ENCODE measurements at places on chromosomes 2 and 18. TPM values are rescaled to one million over a fixed set of nuclear protein-coding genes. Genes with fewer than 3 reads are reported as not detected.

Gene SH3RF3
- total RNA-seq: 0.68 TPM

Gene TIGD1
- 0.74 TPM for total RNA-seq

Gene ITPRID2
- 97.0 TPM for total RNA-seq

Gene RAD51AP2
- total RNA-seq: not detected

Gene MPP4
- not detected for total RNA-seq

Gene MC5R
- not detected for total RNA-seq

Gene TUBA4B
- total RNA-seq: 0.43 TPM

Gene TSPYL6
- not detected for total RNA-seq

Gene KATNAL2
- 5.1 TPM for total RNA-seq

Gene TET3
- total RNA-seq: 6.0 TPM

Gene WDSUB1
- 3.3 TPM for total RNA-seq

Gene MEIS1
- 3.1 TPM for total RNA-seq

DNA sequence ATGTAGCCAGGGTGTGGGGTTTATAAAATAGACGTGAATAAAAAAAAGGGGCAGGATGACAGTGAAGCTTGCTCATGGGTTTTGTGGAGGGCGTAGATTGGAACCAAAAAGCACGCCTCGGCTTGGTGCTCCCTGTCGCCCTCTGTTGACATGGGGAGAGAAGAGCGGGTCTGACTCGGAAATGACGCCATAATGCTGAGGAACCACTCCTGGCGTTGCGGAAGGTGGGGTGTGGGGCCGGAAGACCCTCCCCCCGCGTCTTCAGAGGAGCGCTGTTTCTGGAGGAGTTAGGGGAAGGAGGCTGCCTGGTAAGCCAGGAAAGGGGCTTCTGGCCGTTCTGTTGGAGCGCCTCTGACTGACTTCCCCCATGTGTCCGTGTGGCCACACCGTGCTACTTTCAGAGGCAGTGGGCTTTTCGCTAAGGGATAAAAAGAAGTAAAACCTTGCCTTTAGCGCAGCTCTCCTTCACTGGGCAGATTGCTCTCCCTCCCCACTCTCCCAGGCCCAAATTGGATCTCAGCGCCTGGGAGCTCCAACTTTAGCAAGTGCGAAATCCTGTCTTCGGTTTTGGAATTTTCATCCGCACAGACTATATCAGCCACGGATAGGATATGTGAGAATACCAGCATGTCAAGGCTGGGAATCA is 42.8 kb downstream of the PLEKHA3 start:
- H3K4me1 ChIP-seq: no peaks in the 10 kb centered on the region
- DNase-seq: peak; percentile 74
- H3K4me3 ChIP-seq: peak overlapping the region; percentile 67
- H3K27ac ChIP-seq: peak overlapping the region; percentile 19
- H3K27me3 ChIP-seq: no peaks in the 10 kb centered on the region
- H3K36me3 ChIP-seq: no peaks in the 10 kb centered on the region

DNA sequence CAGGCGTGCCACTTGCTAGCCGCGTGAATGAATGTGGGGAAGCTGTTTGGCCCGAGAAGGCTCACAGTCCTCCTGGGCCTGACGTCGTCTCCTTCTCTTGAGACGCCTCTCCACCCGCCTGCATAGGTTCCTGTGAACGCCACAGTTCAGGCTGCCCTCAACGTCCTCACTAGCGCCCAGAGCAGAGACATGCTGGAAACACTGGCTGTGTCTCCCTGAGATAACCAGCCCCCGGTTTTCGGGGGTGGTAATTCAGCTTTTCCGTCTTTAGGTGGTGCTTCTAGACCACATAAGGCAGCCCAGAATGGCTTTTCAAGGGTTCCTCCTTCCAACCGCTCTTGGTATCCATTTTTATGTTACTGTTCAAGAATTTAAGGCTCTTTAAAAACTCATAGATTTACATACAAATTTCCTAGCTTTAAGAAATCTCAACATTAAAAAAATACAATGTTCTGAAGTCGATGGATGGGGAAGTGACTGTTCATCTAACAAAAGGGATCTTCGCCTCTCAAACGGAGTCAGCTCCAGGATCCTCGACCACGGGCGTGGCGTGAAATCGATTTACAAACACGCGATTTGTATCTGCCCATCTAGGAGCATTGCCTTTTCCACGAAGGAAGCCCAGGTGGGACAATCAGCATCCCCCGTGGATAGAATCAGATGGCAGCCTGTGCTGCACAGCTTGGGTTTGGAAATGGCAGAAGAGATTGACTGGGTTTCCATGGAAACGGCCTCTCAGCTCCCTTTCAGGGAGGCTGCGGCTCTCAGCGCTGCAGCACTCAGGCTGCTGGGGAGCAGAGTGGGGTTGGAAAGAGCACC is 110.6 kb upstream of the PXDN start:
- no peak overlapping the region for H3K4me3 ChIP-seq
- no peaks in the 10 kb centered on the region for H3K4me1 ChIP-seq
- H3K27me3 ChIP-seq: no peaks in the 10 kb centered on the region
- H3K36me3 ChIP-seq: no peaks in the 10 kb centered on the region

- H3K4me1 ChIP-seq: no peaks in the 10 kb centered on the region
- H3K4me3 ChIP-seq: no peak overlapping the region
- H3K36me3 ChIP-seq: no peaks in the 10 kb centered on the region
- no peaks in the 10 kb centered on the region for H3K27me3 ChIP-seq
Observed at GRCh38 chr2:193907561-193907960, 1712.8 kb upstream of the TMEFF2 start.

DNA sequence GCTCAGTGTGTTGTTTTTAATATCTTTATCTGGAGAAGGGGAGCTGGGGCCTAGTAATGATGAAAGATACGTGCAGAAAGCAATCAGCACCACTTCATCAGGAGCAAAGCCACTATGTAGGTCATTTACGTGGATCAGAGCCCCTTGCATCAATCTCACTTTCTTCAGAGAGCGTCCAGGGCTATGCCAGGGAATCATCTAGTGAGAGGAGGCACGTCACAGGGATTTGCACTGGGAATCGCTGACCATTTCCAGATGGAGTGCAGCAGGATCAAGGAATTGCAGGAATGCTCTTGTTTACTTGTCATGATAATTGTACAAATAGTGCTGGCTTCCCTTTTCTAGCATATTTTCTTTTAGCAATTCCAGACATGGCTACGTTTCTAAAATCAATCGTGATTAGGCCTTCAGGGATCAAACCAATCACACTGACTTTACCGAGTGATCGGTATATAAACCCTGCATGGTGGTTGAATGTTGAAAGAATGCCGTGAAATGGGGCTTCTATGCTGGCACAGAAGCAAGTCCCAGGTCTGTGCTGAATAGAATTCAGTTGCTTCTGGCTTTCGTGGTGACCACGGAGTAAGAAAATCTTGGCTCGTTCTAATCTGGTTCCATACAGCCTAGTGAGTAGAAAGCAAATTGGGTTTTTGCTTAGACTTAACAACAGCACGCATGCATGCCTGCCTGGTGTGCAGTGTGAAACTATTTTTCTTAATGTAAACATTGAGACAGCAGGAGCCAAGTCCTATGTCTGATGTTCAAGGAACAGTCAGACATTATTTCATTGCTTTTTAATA is 122.8 kb downstream of the TMEM200C start:
- H3K4me1 ChIP-seq: no peaks in the 10 kb centered on the region
- H3K27ac ChIP-seq: no peak overlapping the region
- no peak for DNase-seq

DNA sequence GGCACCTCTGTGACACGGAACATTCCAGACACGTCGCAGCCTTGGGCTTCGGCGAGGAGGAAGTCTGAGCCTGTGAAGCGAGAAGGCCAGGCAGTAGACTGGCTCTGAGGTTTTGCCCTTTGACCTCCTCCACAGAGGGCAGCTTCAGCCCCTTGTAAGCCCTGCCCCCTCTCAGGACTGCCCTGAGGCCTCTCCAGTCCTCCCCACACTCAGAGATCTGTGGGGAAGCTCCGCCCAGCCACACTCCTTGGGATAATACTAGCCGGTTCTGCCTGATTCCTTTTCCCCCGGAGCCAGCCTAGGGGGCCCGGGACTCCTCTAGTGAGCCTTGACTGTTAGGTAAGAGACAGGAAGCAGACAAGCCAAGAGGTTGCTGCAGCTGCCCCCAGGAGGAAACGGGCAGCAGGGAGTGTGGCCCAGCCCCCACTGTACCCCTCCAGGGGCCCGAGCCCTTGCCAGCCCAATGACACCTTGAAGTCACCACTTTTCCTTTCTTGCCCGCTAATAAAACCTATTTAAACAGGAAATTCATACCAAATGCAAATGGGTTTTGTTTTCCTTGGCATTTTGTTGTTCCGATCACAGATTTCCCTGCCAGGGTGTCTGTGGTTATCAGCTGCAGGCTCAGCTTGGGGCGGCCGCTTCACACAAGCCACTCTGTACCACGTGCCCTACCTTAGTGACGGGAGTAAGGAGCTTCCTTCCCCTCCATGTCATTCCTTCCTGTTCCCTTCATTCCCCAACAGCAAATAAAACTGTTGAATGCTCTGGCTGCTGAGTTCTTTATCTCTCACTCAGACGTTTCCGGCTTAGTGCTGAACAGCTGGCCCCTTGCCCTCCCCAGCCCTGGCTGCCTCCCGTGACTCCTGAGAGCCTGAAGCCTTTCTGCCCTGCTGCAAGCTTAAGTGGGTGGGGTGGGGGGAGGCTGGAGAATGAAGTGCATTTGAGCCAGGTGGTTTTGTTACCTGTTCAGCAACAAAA is 124.7 kb downstream of the CABLES1 start:
- DNase-seq: peak; percentile 80
- H3K27me3 ChIP-seq: no peaks in the 10 kb centered on the region
- peaks cover 8% of the 10 kb centered on the region for H3K36me3 ChIP-seq

DNA sequence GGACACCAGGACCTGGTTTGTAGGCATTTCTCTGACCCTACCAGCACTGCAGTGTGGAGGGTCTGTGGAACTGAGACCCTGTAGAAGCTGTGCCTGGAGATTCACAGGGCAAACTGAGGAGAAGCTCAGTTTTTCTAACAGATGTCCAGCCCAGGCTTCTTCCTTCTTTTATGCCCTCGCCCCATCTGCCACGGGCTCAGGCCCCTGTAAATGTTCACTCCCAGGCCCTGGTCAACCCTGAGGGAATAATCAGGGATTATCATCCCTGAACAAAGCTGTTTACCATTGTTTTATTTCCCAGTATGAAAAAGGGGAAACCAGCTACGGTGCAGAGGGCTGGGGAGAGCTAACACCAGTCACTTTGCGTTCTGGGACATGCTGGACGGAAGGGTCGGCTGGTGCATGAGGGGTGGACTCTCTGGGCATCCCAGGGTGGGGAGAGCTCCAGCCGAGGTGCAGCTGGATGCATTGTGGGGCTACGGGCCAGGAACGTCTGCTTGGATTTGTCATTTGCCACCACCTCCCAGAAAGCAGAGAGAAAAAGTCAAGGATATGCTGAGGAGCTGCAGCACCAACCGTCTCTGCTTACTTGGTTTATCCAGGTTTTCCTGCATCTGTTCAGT is 183.8 kb downstream of the TFCP2L1 start:
- H3K4me3 ChIP-seq: no peak overlapping the region
- no peak for DNase-seq
- H3K27me3 ChIP-seq: no peaks in the 10 kb centered on the region
- no peaks in the 10 kb centered on the region for H3K36me3 ChIP-seq

GRCh38 chr2:36556842-36557241 is 41.1 kb downstream of the FEZ2 start:
- H3K4me1 ChIP-seq: no peaks in the 10 kb centered on the region
- no peak overlapping the region for H3K27ac ChIP-seq
- DNase-seq: no peak
- H3K4me3 ChIP-seq: no peak overlapping the region

- no peaks in the 10 kb centered on the region for H3K4me1 ChIP-seq
- no peaks in the 10 kb centered on the region for H3K27me3 ChIP-seq
- H3K27ac ChIP-seq: no peak overlapping the region
- no peaks in the 10 kb centered on the region for H3K36me3 ChIP-seq
- no peak for DNase-seq
Observed at GRCh38 chr18:3931542-3932112, 481.7 kb downstream of the TGIF1 start.

DNA sequence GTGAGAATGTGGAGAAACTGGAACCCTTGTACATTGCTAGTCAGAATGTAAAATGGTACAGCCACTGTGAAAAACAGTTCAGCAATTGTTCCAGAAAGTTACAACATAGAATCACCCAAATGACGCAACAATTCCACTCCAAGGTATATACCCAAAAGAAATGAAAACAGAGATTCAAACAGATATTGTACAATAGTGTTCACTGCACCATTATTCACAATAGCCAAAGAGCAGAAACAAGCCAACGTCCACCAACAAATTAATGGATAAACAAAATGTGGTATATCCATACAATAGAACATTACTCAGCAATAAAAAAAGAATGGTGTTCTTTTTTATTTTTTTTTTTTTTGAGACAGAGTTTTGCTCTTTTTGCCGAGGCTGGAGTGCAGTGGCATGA is 10.9 kb downstream of the CLASP1 start:
- no peaks in the 10 kb centered on the region for H3K36me3 ChIP-seq

DNA sequence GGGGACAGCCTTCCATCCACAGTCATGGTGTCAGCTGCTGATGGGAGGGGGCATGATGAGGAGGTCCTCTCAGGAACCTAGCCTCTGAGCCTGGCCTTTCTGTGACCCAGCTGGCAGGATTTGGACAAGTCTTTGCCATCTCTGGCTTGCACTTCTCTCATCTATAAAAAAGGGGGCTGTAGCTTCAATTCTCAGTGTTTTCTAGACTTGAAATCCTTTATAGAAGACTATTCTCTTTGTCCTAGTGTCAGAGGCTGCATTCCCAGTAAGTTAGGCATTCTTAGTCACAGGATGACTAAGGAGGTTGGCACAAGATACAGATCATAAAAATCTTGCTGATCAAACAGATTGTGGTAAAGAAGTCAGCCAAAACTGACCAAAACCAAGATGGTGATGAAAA is 958.5 kb downstream of the CNTNAP5 start:
- no peaks in the 10 kb centered on the region for H3K27me3 ChIP-seq
- DNase-seq: no peak
- H3K4me3 ChIP-seq: no peak overlapping the region
- H3K36me3 ChIP-seq: no peaks in the 10 kb centered on the region

DNA sequence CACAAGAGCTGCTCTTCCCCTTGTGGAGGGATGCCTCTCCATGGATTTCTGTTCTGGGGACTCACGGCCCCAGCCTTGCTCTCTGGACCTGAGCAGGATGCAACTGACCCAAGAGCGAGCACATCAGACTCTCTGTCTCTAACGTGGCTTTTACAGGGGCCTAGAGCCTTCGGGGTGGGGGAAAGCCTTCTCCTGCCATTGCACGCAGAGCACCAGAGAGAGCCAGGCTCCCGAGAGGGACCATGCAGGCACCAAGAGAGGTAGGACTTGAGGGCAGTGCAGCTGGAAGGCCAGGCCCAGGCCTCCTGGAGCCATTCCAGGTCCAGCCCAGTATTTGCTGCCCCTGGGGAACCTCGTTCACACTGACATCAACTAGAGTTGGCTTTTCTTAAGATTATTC is 475.6 kb upstream of the MYT1L start:
- H3K36me3 ChIP-seq: no peaks in the 10 kb centered on the region
- no peak for DNase-seq
- no peaks in the 10 kb centered on the region for H3K27me3 ChIP-seq
- no peak overlapping the region for H3K4me3 ChIP-seq

GRCh38 chr2:8799004-8799403 is 38.4 kb downstream of the KIDINS220 start:
- no peak for DNase-seq
- no peak overlapping the region for H3K27ac ChIP-seq
- peaks cover 47% of the 10 kb centered on the region for H3K36me3 ChIP-seq
- no peaks in the 10 kb centered on the region for H3K4me1 ChIP-seq

GRCh38 chr2:241941691-241942301 is 72.3 kb downstream of the RTP5 start:
- no peaks in the 10 kb centered on the region for H3K27me3 ChIP-seq
- no peak for DNase-seq
- no peaks in the 10 kb centered on the region for H3K36me3 ChIP-seq
- no peaks in the 10 kb centered on the region for H3K4me1 ChIP-seq

- H3K36me3 ChIP-seq: no peaks in the 10 kb centered on the region
- H3K27ac ChIP-seq: no peak overlapping the region
- DNase-seq: no peak
Observed at GRCh38 chr2:42025151-42025582, 22.7 kb upstream of the PKDCC start.
